Stimulated activated CD8-positive, alpha-beta memory T cell treated with anti-CD3 and anti-CD28 coated beads, Interleukin-4, amount 100 ng/mL, for 1 hour (primary cell): ENCODE measurements at places on chromosomes 11 and 22.

DNA sequence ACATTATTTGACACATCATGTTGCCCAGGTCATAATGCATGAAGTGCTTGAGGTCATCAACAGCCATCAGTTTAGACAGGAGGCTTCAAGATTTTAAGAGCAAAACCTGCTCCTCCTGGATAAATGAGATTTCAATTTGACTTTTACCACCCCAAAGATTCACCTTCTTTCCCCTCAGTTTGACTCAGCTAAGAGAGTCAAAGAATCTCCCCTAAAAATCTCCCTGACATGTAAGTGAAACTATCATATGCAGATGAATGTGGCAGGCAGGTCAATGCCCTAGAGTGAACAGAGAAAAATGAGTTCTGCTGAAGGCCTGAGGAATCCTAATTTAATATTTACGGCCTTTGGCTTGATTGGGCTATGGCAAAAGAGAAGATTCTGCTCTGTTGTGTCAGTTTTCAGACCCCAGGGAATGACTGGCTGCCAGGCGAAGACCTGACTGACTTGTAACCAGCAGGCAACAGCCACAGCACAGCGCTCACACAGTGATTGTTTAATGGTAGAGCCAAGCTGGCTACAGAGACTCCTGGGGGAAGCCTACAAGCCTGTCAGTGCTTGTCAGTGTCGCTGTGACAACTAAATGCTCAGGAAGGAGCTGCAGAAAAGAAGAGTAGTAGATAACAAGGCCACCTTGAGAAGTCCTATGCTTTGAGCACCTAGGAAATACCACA, 491.2 kb upstream of the LRRC4C start:
- DNase-seq, result no peak

DNA sequence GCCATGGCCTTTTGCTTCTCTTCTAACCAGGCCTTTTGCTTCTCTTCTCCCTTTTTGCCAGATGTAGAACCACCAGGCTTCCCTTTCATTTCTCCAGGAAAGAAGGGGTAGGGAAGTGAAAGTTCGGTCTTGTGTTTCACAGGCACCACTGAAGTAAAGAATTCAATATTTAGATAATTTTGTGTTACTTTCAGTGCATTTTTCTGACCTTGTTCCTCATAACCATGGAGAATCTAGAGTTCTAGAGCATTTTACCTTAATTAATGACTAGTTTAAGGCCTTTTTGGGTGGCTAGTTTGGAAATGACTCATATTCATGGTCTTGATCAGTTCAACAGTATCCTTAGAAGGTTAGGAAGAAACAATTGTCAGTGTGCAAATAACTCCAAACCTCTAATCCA, 22.7 kb downstream of the GRAMD1B start:
- no peak for DNase-seq

DNA sequence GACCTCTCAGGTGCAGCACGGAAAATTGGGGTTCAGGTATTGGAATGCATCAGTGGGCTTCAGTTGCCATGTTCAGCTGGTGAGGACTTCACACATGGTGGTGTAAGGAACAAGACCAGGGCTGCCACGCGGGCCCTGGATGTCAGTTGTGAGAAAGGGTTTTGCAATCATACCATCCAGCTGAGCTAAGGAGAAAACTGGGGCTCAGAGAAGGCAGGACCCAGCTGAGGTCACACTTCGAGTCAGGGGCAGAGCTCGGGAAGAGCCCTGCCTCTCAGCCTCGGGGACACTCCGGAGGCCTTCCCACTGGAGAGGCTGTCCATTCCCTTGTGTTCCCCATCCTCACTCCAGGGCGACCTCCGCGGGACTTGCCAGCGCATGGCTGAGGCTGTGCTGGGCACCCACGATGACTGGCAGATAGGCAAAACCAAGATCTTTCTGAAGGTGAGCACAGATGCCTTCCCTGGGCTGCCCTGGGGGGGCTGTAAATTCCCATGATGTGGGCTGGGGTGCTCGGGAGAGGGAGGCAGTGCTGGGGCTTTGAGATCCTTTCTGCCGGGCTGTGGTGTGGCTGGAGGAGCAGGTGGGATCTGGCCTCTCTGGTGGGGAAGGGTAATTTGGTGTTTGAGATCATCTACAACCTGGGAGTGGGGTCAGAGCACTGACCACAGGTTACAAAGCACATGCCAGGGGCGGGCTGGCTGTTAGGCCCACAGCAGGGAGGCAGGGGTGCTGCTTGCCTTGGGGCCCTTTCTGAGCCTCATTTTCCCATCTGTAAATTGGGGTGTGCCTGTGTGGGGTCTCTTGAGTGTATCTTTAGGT, 47.2 kb downstream of the MYO7A start:
- no peak for DNase-seq

- DNase-seq, result no peak
Measured at GRCh38 chr11:65803797-65804492, 17.1 kb downstream of the OVOL1 start.

- DNase-seq, result no peak
Measured at GRCh38 chr11:33885338-33886005, 6.4 kb downstream of the LMO2 start.

GRCh38 chr11:118241764-118242098, 10.4 kb downstream of the MPZL3 start:
- DNase-seq, result no peak

DNA sequence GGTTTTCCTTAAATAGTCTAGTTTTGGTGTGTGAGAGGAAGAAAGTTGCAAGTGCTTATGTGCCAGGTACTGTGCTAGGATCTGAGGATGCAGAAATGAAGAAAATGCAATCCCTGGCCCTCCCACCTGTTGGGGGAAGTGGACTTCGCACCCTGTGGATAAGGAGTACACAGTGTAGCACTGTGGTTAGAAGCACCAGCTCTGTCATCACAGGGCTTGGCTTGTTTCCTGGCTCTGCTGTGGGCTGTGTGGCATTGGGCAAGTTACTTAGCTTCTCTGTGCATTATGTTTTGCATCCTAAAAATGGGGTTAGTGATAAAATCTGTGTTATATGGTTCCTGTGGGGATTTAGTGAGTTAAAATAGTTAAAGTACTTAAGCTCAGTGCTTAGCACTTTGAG, 68.2 kb downstream of the ENDOD1 start:
- no peak for DNase-seq

GRCh38 chr22:49825944-49826602, 1.6 kb downstream of the BRD1 start:
- peak; percentile 54 for DNase-seq

GRCh38 chr11:75427181-75427580, 5.8 kb downstream of the KLHL35 start:
- DNase-seq, result no peak

- no peak for DNase-seq
Measured at GRCh38 chr11:131985846-131986301, 615.5 kb downstream of the NTM start.

GRCh38 chr11:128417607-128418324, 169.6 kb downstream of the ETS1 start:
- DNase-seq, result no peak

DNA sequence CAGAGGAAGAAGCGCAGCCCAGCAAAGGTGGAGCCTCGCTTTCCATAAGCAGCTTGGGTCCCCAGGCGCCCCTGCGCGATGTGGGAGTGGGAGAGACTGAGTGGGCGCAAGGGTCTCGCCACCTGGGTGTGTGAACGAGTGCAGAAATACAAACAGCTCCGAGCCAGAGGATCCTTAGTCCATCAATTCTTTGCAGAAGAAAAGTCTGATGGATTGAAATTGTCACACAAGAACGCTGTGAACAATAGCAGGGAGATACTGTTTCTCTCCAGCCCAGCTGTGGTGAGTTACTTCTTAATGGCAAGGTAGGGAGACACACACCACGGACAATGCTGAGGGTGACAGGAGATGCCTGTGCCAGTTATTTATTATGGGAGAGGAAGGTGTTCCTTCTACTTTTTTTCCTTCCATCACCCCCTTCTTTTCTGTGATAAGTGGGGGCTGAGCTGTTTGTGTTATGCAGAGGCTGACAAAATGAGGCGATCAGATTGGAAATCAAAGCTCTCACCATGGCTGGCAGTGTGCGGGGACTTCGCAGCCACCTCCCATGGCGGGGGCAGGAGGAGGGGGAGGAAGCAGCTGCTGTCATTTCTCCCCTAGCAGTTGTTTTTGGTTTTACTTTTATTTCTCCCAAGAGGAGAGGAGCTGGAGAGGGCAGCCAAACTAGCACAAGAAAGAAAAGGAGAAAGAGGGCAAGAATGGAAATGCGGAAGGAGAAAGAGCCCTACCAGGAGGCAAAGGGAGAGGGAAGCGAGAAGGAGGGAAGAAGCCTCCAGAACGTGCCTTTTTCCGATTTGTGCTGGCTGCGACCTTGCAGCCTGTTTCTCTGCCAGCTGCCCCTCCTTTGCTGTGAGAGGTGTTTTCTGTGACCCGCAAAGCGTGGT, 755.8 kb downstream of the NTM start:
- DNase-seq, result no peak

- no peak for DNase-seq
Measured at GRCh38 chr11:100748153-100748552, 61.1 kb downstream of the ARHGAP42 start.

DNA sequence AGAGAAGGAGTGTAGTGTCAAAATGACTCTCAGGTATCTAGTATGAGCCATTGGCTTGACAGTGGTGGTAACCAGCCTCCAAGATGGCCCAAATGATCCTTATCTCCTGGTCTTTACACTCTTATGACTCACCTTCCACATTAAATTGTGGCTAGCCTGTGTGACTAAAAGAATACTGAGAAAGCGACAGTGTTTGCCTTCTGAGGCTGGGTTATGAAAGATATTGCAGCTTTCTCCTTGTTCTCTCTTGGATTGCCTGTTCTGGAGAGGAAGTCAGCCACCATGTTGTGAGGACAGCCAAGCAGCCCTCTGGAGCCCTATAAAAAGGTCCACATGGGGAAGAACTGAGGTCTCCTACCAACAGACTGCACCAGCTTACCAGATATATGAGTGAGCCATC, 15.8 kb downstream of the C11orf71 start:
- DNase-seq, result no peak

DNA sequence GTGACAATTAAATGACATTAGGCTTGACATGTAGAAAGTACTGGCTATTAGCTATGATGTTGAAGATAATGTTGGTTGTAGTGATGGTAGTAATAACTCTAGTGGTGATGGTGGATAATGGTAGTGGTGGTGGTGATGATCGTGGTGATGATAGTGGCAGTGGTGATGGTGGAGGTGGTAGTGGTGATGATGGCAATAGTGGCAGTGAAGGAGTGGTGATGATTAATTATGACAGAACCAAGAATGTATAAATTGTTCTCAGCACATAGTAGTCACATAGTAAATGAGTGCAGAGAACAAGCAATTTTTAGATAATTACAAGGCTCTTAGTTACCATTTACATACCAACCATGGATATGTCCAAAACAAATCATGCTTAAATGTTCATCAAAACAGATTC, 5.3 kb upstream of the CD44 start:
- no peak for DNase-seq

- DNase-seq, result no peak
Measured at GRCh38 chr11:134449713-134450112, 37.7 kb upstream of the B3GAT1 start.

DNA sequence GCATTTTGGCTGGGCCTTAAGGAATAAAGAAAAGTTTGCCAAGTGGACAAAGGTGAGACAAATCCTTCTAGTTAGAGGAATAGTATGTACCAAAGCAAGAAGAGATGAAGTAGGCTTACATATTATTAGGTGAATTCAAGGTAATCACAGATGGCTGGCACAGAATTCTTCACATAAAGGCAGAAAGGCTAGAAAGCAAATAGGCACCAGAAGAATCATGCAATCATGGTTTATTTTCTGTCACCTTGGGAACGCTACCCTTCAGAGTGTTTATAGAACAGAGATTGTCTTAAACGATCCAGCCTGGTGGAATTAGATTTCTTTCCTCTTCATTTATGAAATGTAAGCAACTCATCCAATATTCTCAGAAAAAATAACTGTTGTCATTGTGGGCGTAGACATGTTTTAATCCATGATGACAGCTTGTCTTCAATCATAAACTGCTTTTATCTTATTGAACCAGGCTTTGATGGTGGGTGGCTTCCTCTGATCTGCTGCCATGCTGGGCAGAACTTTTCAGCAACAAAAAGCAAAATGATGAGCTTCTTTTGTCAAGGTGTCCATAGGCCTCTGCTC, 49.0 kb upstream of the CSNK2A3 start:
- DNase-seq, result no peak

DNA sequence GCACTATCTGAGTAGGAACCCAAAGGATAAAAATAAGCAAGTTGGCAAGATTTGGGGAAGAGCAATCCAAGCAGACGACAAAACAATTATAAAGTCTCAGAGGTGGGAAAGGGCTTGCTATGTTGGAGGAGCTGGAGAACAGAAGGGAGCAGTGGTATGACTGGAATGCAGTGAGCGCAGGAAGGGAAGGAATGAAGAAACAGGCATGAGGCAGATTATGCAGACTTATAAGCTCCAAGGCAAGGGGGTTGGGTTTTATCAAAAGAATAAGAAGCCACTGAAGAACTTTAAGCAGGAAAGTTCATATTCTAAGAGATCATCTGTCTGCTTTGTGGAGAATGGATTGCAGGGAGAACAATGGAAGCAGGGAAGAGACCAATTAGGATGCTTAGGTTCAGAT, 31.7 kb downstream of the PGM2L1 start:
- DNase-seq, result no peak

DNA sequence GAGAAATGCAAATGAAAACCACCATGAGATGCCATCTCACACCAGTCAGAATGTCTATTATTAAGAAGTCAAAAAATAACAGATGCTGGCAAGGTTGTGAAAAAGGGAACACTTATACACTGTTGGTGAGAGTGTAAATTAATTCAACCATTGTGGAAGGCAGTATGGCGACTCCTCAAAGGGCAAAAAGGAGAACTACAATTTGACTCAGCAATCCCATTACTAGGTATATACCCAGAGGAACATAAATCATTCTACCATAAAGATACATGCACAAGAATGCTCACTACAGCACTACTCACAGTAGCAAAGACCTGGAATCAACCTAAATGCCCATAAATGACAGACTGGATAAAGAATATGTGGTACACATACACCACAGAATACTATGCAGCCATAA, 161.1 kb upstream of the PDGFD start:
- no peak for DNase-seq

- no peak for DNase-seq
Measured at GRCh38 chr11:61783717-61784505, 8.5 kb downstream of the TMEM258 start.
